ENCODE measurements at places on chromosomes 5 and 9.

- no peak for DNase-seq
Measured at GRCh38 chr9:99300603-99301002, 78.5 kb downstream of the SEC61B start.

- DNase-seq = no peak
Measured at GRCh38 chr9:17783227-17783626, 204.4 kb downstream of the SH3GL2 start.

- DNase-seq = no peak
Measured at GRCh38 chr5:64690417-64691151, at the start of gene SHISAL2B. TSS of gene SHISAL2B (plus strand) at chr5:64690503. CDS start at chr5:64690624, 121 bp downstream.

GRCh38 chr5:112779531-112779930 lies 41.8 kb downstream of the APC start:
- DNase-seq = no peak

GRCh38 chr9:115004545-115004944 lies 74.2 kb upstream of the TNFSF8 start:
- DNase-seq = no peak

DNA sequence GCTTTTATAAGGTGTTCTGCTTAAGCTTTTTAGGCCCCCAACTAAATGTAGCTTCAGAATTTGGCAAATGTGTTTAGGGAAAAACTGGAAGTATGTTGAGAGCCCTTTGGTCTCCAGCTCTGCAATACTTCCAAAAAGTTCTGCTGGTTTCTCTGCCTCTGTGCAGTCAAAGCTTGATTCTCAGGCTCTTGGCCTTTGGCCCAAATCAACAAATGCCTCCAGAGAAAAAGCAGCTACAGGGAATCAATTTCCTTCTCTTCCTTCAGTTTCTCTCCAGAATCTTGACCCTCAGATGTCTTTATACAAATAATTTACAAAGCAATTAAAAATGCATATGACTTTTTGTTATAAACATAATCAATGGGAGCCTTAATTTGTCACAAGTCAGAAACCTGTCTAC lies 235.7 kb downstream of the COMMD10 start:
- DNase-seq = no peak

DNA sequence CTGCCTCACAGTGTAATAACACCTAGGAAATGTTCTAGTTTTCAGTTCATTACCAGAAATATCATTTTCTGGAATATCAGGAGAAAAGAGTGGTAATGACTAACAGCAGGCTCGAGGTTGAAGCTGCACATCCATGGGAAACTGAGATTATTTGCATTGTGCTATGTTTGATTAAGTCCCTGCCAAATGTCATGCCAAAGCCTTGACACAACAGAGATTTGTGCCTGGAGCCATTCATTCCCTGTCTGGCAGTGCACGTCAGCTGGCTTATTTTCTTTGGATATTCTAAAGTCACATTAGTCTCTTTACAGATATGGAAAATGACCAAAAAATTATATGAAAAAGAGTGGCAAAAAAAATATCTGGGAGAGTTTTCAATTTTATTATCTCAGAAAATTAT lies 848.0 kb downstream of the PTPRD start:
- DNase-seq = no peak

- no peak for DNase-seq
Measured at GRCh38 chr5:160089531-160089930, 29.7 kb downstream of the PWWP2A start.

GRCh38 chr9:106897751-106898150 lies 34.8 kb downstream of the ZNF462 start:
- no peak for DNase-seq

DNA sequence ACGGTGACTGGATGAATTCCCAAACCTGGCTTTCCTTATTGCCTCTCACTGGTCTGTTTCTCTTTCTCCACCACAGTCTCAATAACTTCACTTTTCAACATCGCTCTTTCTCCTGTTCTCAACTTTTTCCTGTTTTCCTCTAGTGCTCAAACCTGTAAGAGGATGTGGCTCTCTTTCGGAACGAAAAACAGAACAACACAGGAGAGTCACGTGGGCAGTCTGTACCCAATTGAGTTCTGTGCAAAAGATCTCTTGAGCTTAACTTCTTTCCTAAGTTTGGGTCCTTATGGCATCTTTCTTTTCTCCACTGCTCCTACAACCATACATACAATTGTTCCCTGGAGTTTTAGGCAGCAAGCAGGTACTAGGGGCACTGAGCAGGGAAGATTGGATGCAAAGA lies 8.9 kb downstream of the HAVCR1 start:
- no peak for DNase-seq

GRCh38 chr9:120895951-120896350 lies 19.0 kb upstream of the PHF19 start:
- DNase-seq = no peak

DNA sequence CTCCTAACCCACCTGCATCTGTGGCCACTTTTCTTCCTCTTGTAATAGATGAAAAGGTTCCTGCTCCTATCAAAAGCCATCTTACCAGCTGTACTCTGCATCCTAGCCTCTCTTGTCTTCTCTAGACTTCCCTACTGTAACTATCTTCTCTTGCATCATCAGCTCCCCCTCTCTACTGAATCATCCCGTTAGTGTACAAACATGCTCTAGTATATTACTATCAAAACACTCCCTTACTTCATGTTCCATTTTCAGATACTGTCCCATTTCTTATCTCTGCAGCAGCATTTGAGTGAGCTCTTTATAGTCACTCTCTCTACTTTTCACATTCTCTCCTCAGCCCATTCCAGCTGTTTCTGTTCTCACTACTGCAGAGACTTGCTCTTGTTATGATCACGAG lies 2.8 kb downstream of the SRA1 start:
- DNase-seq = no peak

GRCh38 chr9:98575379-98576346 lies 133.1 kb downstream of the GABBR2 start:
- no peak for DNase-seq

GRCh38 chr9:130444565-130445221 lies at the start of gene ASS1:
TSS of gene ASS1 (plus strand) at chr9:130444961. CDS start at chr9:130452229, 7,268 bp downstream.
- peak; percentile 60 for DNase-seq

GRCh38 chr5:180377556-180378197 lies 24.5 kb upstream of the GFPT2 start:
- no peak for DNase-seq

DNA sequence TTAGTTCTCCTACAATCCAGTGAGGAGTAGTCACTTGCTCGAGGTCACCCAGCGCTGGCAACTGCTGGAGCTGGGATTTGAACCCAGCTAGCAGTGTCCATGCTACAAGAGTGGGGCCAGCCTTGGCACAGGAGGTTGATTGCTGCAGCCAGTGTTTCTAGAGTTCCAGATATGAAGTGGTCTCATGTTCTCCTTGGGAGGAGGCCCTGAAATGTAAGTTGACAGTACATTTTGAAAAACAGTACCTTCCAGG lies 802 bp downstream of the CCDC107 start:
- no peak for DNase-seq

DNA sequence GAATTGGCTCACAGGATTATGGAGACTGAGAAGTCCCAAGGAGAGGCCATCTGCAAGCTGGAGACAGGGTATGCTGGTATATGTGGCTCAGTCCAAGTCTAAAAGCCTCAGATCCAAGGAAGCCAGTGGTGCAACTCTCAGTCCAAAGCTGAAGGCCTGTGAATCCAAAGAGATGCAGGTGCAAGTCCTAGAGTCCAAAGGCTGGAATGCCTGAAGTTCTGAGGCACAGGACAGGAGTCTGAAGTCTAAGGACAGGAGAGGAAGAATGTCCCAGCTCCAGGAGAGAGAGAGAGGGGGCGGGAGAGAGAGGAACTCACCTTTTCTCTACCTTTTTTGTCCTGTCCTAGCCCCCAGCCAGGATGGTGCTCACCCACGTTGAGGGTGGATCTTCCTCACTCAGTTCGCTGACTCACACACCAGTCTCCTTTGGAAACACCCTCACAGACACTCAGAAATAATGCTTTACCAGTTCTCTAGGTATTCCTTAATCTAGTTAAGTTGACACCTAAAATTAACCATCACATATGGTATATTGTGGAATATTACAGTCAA lies 49.6 kb downstream of the KCNN2 start:
- DNase-seq = no peak

DNA sequence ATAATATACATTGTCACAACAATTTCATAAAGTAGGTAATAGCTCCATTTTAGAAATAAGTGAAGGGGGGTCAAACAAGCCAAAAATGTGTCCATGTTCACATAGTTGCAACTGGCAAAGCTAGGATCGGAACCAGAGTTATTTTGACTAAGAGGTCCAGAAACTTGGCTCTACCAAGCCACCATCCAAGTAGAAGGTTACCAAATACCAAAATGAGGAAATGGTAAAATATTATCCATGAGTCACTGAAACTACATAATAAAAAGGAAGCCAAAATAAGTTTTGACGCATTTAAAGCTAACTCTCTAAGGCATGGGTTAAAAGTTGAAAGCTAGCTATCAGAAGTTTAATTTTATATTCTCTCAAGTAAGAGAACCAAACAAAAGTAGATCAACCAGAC lies 886.9 kb upstream of the DMAC1 start:
- no peak for DNase-seq

GRCh38 chr5:180619563-180619915 lies 28.2 kb upstream of the SCGB3A1 start:
- DNase-seq = no peak

DNA sequence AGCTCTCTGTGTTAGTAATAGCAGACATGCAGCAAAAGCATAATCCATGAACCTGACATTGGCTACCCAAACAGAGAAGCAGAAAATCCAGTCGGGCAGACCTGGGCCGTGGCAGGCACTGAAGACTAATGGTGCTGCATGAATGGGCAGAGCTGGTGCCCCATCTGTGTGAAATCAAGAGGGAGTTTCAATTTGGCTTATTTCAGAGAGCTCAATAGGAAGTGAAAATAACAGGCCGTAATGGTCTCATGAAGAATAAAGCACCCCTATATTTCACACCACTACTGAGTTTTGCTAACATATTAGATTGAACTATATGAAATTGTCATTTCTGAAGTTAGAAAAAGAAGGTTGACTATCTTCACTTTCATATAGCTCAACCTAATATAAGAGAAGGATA lies 149.7 kb downstream of the ENC1 start:
- DNase-seq = no peak

GRCh38 chr5:174744896-174745295 lies 20.5 kb downstream of the MSX2 start:
- DNase-seq = no peak

DNA sequence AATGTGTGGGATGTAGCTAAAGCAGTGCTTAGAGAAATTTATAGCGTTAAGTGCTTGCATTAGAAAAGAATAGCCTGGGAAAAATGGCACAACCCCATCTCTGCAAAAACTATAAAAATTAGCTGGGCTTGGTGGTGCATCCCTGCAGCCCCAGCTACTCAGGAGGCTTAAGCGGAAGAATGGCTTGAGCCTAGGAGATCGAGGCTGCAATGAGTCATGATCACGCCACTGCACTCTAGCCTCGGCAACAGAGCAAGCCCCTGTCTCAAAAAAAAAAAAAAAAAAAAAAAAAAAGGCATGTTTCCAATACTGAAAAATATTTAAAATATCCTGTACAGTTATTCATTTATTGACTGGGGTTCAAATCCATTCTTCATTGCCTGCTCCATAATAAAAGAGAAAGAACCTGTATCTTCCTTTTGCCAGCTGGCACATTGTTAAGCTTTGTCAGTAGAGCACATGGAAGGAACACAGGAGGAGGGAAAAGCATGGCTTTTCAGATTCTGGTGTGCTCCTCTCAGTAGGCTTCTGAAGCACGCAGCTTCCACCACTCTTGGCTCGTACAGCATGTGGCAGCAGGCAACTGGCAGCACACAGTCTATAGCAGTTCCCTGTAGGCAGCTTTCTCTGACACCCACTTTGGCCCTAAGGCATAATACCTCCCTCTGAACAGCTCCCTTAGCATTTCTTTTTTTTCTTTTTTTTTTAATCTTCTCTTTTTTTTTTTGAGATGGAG lies 73.5 kb downstream of the TRIM36 start:
- no peak for DNase-seq

DNA sequence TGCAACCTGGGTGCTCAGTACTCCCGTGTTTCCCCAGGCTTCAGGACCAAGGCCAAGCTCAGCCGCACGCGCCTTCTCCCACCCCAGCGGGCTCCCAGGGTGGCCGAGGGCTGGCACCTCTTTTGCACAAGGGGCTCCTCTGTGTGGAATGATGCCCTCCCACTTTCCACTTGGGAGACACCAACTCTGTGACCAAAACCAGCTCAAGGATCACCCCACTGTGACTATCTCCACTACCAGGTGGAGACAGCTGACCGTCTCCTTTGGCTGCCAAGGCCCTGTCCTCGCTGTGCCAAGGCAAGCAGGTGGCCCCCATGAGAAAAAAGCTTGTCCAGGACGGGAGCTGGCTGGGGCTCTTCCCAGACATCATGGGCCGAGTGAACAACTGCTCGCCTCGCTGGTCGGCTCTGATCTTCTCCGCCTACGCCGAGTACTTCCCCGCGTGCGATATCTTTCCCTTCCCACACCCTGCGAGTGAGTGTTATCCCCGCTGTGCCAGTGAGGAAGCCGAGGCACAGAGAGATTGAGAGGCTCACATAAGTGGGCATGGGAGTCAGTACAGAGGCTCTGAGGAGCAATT lies 132.8 kb downstream of the ZNF354C start:
- no peak for DNase-seq

DNA sequence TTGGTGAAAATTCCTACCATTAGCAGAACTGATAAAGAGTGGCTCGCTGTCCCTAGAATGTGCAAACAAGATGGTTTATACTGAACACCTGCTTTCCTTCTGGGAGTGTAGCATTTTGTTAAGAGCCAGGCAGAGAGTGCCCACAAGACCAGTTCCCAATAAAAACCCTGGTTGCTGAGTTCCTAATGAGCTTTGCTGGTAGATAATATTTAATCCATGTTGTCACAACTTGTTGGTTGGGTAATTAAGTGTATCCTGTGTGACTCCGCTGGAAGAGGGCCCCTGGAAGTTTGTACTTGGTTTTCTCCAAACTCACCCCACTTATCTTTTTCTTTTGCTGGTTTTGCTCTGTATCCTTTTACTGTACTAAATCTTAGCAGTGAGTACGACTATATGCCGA lies 39.5 kb upstream of the GOLGA1 start:
- DNase-seq = no peak

DNA sequence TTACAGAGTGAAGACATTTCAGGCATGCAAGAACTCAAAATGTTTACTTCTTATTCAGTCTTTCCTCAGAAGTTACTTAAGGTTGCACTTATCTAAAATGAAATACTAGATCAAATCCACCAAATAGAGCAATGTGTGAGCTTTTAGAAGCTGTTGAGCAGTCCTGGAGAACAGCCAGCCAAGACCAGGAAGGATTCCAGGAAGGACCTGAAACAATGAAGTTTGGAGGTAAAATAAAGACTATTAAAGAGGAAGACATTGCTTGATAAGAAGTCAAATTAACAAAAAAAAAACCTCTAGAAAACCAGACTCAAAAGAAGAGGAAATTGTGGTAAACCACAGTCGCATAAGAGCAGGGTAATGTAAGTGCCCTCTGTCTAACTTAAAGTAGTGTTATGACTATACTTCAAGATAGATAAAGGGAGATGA lies 156.2 kb upstream of the S1PR3 start:
- DNase-seq = no peak

- no peak for DNase-seq
Measured at GRCh38 chr9:79630521-79631403, 59.0 kb downstream of the TLE4 start.

GRCh38 chr9:89425921-89426383 lies 72.0 kb downstream of the SEMA4D start:
- no peak for DNase-seq

- DNase-seq = no peak
Measured at GRCh38 chr5:79285285-79285684, 49.4 kb downstream of the JMY start.

Data from stimulated activated CD4-positive, alpha-beta T cell treated with anti-CD3 and anti-CD28 coated beads, Interleukin-4, amount 100 ng/mL, for 4 hours (primary cell).